ENCODE measurements at places on chromosomes 7 and 10. TPM values are rescaled to one million over a fixed set of nuclear protein-coding genes. Genes with fewer than 3 reads are reported as not detected.

- no peak overlapping the region for H3K27ac ChIP-seq
- H3K4me3 ChIP-seq, result no peak overlapping the region
- peaks cover 38% of the 10 kb centered on the region for H3K4me1 ChIP-seq
- no peak for DNase-seq
- H3K27me3 ChIP-seq, result no peaks in the 10 kb centered on the region
Observed at GRCh38 chr7:29126804-29127203, 19.5 kb downstream of the CPVL start.

The PRSS1 gene
- polyA plus RNA-seq, result not detected

DNA sequence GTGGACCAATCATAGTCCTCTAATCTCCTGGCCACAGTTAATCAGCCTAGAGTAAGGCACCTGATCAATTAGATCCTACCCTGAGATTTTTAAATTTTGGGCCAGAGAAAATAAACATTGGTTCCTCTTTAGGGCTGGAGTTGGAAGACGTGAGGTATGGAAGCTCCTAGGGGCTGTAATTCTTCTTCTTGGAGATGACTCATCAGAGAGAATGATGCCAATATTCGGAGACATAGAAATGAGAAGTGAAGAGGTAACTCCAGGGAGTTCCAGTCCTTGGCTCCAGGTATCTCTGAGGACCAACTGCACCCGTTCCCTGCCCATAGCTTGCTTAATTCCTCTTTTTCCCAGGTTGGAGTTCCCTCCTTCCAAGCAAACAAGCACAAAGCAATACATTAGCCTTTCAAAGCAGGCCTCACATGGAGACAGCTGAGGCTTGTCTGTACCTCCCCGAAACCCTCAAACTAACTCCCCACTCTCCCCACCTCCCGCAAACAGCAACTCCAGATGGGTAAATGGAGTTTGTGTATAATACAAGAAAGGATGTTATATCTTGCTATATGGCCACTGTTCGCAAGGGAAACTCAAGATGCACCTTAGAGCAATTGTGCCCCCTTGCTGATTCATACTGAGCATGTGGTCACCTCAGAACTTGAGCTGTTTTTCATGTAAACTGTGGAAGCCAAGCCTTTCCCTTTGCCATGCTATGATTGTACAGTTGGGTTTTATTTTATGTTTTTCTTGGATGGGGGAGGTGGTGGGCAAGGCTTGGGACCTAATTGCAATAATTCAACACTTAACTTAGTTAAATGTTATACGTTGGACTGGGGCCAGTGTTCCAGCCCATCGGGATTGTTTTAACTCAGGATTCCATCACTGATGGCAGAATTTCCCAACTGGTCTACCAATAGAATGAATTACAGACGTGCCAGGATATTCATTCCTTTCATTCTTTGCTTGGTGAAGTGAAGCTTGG lies 29.3 kb downstream of the PIK3AP1 start:
- peak overlapping the region; percentile 68 for H3K27ac ChIP-seq
- no peaks in the 10 kb centered on the region for H3K27me3 ChIP-seq

GRCh38 chr10:114831186-114831867 lies 9.7 kb downstream of the FHIP2A start:
- no peak overlapping the region for H3K27ac ChIP-seq
- DNase-seq, result no peak
- H3K36me3 ChIP-seq, result peaks cover 37% of the 10 kb centered on the region
- no peaks in the 10 kb centered on the region for H3K4me1 ChIP-seq

- no peaks in the 10 kb centered on the region for H3K27me3 ChIP-seq
- H3K4me1 ChIP-seq, result no peaks in the 10 kb centered on the region
- H3K27ac ChIP-seq, result no peak overlapping the region
- H3K36me3 ChIP-seq, result no peaks in the 10 kb centered on the region
- H3K4me3 ChIP-seq, result no peak overlapping the region
Observed at GRCh38 chr10:5078547-5079180, 15.6 kb upstream of the AKR1C3 start.

DNA sequence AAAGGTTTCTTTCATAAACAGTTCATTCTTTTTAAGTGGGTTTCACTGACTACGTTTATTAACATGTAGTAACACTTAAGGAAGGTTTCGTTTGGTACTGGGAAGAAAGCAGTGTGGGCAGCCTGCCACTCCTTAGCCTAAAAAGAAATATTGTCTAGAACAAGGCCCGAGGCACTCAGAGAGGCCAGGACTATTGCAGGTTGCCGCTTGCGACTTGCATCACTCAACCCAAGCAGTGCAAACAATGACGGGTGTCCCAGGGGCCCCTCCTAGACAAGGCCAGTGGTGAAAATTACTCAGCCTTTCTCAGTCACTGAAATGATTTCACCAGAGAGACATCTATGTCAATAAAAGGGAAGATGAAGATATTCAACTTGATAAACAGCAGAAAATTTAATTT lies 243.9 kb downstream of the SNX13 start:
- no peak for DNase-seq
- H3K4me1 ChIP-seq, result no peaks in the 10 kb centered on the region
- H3K27me3 ChIP-seq, result no peaks in the 10 kb centered on the region
- no peaks in the 10 kb centered on the region for H3K36me3 ChIP-seq

GRCh38 chr7:136702913-136703312 lies 165.5 kb upstream of the CHRM2 start:
- H3K36me3 ChIP-seq, result no peaks in the 10 kb centered on the region
- no peak overlapping the region for H3K4me3 ChIP-seq
- no peak overlapping the region for H3K27ac ChIP-seq
- no peaks in the 10 kb centered on the region for H3K27me3 ChIP-seq

- H3K36me3 ChIP-seq, result peaks cover 4% of the 10 kb centered on the region
- no peak overlapping the region for H3K27ac ChIP-seq
- no peaks in the 10 kb centered on the region for H3K27me3 ChIP-seq
Observed at GRCh38 chr10:62081341-62082270, 180.1 kb downstream of the ARID5B start.

DNA sequence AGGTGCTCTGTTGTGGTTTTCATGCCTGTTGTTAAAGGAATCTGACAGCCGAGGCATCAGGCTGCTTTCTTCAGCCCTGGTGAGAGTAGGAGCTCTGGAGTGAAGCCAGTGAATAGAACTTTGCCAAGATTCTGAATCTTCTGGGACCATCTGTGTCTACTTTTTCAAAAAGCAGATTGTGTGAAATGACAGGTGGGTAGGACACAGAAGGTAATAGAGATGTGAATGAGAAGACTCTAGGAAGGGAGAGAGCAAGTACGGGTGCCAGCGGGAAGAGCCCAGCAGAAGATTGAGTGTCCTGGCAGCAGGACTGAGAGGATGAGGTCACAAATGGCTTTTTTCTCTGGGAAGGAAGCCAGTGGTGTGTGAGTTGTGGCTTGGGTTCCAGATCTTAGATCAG lies 429.2 kb downstream of the SDK1 start:
- no peak for DNase-seq
- no peak overlapping the region for H3K27ac ChIP-seq
- H3K27me3 ChIP-seq, result no peaks in the 10 kb centered on the region
- no peaks in the 10 kb centered on the region for H3K36me3 ChIP-seq
